Natural killer cell treated with Interleukin-12 subunit alpha and Interleukin-12 subunit beta and Interleukin-15 and Interleukin-18, amount 100 ng/mL, for 72 hours (primary cell): ENCODE measurements at places on chromosomes 7 and 10. TPM values are rescaled to one million over a fixed set of nuclear protein-coding genes. Genes with fewer than 3 reads are reported as not detected.

- H3K27ac ChIP-seq, result no peak overlapping the region
- H3K4me1 ChIP-seq, result no peaks in the 10 kb centered on the region
- no peak for DNase-seq
- no peak overlapping the region for H3K4me3 ChIP-seq
- peaks cover 17% of the 10 kb centered on the region for H3K27me3 ChIP-seq
Measured at GRCh38 chr10:96321822-96322221, 17.6 kb downstream of the DNTT start.

DNA sequence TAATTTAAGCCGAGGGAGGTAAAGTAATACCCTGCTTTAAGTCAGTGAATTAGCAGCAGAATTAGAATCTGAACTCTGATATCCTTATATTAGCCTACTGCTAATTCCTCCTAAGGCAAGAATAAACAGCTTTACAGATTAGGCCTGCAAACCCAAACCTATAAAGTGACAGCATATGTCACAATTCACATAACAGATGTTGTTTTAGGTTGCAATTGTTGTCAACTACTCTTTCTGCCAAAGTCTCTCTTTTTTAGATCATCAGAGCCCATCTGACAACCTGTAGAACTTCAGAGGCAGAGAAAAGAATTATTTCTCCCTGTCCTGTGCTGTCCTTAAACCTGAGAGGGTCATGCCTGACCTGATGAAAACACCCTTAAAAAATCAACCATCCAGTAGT is 167.2 kb downstream of the PRKG1 start:
- no peaks in the 10 kb centered on the region for H3K4me1 ChIP-seq
- DNase-seq, result no peak
- no peak overlapping the region for H3K4me3 ChIP-seq

DNA sequence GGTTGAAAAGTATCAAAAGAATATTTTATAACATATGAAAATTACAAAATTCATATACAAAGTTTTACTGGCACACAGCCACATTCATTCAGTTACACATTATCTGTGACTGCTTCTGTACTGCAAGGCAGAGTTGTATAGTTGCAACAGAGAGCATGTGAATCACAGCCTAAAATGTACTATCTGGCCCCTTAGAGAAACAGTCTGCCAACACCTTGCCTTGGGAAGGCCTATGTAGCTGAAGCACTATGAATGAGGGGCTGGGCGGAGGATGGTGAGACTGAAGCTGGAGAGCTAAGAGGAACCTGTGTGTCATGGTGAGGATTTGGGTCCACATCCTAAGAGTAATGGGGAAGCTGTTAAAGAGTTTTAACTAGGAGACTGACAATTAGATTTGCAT is 35.7 kb downstream of the PDZD8 start:
- no peak overlapping the region for H3K27ac ChIP-seq
- peaks cover 40% of the 10 kb centered on the region for H3K4me1 ChIP-seq
- no peak for DNase-seq

GRCh38 chr7:156038345-156038744 is 226.1 kb upstream of the SHH start:
- DNase-seq, result no peak
- no peak overlapping the region for H3K27ac ChIP-seq
- H3K36me3 ChIP-seq, result no peaks in the 10 kb centered on the region

The CRHR2 gene
- not detected for total RNA-seq

DNA sequence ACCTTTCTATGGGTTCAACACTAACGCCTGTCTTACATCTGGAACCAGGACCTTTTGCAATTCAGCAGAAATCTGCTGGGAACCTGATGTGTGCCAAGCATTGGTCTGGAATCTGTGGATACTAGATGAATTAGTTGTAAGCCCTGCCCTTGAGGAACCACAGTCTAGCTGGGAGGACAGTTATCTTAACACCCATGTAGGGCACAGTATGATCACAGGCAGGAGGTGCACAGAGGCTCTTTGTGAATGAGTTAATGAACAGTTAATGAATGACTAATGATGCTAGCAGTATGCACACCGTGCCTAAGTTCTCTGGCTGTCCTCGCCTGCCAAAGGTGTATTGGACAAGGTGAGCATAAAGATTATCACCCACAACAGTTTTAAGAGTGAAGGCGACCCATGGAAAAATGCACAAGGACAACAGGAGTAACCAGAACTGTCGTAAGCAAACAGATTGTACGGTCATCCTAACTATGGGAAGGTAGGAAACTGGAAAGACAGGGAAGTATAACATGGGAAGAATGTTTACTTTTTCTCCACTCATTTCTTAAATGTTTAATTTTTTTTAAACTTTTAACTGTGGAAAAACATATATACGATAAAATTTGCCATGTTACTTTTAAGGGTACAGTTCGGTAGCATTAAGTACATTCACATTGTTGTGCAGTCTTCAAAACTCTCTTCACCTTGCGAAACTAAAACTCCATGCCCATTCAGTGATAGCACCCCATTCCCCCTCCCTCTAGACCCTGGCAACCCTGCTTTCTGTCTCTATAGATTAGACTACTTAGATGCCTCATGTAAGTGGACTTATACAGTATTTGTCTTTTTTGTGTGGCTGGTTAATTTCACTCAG is 139.9 kb downstream of the CXCL12 start:
- H3K36me3 ChIP-seq, result no peaks in the 10 kb centered on the region
- peaks cover 4% of the 10 kb centered on the region for H3K4me1 ChIP-seq
- no peak for DNase-seq

- H3K4me3 ChIP-seq, result no peak overlapping the region
- H3K27ac ChIP-seq, result no peak overlapping the region
- DNase-seq, result no peak
Measured at GRCh38 chr7:49023345-49024328, 99.3 kb downstream of the CDC14C start.
